ENCODE measurements at places on chromosomes 6 and 20.
A peak's percentile ranks its signal among the peaks of the same experiment; 100 is the strongest.

DNA sequence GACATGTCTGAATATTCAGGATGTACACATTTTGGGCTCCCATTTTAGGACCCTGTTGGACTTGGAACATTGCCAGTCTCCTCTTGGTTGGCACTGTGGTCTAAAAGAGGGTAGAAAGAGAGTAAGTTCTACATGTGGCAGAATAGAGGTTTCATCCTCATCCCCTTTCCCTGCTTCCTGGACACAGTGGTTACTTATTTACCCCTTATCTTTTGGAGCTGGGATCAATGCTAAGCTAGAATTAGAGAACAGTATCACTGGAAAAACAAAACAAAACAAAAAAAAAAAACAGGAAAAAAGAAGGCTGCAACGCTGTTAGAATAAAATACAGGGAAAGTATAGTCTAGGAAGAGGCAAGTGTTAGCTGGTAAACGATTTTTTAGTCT, 790.6 kb downstream of the MAFB start:
- no peak for DNase-seq

DNA sequence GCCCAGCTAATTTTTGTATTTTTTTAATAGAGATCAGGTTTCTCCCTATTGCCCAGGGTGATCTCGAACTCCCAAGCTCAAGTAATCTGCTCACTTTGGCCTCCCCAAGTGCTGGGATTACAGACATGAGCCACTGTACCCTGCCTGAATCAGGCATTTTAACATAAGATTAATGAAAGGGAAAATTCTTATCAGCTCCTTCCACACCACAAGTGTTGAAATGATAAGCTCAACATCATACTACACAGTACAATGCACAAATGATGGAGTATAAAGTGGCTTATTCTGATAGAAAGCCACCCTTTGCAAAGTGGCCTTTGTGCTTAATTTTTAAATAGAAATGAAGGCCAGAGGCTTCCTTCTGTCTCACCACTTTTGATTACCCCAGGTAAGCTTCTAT, 71.3 kb upstream of the MCHR2 start:
- no peak for DNase-seq

- no peak for DNase-seq
Measured at GRCh38 chr6:8110725-8111124, 8.4 kb upstream of the EEF1E1 start.

GRCh38 chr20:41403604-41404003, 37.0 kb upstream of the EMILIN3 start:
- no peak for DNase-seq

GRCh38 chr6:148746363-148747144, at the start of gene UST:
Gene UST, plus strand, starts transcription at chr6:148747030. Its CDS starts 401 bp downstream, at chr6:148747431.
- peak; percentile 45 for DNase-seq

GRCh38 chr20:52200870-52201269, 9.3 kb upstream of the ZFP64 start:
- DNase-seq = no peak

DNA sequence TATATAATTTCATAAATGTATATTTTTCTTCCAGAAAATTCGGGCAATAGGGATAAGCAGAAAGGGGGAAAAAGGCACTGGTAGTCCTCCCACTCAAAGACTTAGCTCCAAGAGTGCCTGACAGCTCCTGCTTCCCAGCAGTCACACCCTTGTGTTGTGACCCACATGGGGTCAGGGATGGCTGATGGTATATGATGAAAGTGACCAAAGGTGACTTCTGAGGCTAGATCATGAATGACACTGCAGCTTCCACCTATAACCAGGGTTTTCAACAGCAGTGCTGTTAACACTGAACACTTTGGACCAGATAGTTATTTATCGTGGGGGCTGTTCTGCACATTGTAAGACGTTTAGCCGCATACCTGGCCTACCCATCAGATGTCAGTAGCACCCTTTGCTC, 22.3 kb downstream of the FAM50B start:
- DNase-seq = no peak

- no peak for DNase-seq
Measured at GRCh38 chr6:92545861-92546260, 873.5 kb downstream of the EPHA7 start.

DNA sequence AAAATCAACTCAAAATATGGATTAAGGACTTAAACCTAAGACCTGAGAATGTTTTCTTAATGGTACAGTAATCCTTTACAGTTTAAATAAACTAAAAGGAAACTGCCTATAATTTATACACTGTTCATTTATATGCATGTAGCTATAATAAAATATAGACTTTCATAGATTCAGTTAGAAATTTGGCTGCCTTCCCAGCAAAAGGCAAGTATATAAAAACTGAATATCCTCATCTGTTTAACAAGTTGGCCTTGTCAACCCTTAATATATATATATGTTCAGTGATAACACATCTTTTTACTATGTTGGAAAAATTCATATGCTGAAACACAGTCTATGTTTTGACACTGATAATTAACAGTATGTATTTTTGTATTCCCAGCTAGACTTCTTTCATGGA, 123.1 kb downstream of the GRIK2 start:
- DNase-seq = no peak

- no peak for DNase-seq
Measured at GRCh38 chr20:5836569-5836968, 86.4 kb downstream of the SHLD1 start.

- no peak for DNase-seq
Measured at GRCh38 chr20:38214256-38215193, 46.0 kb downstream of the KIAA1755 start.

GRCh38 chr20:32285621-32286371, 8.3 kb downstream of the KIF3B start:
- DNase-seq = no peak

DNA sequence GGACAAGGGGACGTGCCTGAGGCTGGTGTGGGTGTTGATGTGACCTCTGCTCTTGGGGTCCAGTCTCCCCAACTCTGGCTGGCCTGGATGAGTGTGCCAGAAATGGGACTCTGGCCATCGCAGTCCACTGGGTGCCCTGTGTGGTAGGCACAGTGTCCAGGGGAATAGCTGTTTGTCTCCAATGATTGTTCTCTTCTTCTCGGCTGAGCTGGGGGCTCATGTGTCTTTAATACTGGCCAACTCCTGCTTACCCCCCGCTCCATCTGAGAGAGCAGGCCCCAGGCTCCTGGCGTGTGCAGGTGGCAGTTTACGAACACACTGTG, 45.0 kb downstream of the RBM38 start:
- DNase-seq = no peak

DNA sequence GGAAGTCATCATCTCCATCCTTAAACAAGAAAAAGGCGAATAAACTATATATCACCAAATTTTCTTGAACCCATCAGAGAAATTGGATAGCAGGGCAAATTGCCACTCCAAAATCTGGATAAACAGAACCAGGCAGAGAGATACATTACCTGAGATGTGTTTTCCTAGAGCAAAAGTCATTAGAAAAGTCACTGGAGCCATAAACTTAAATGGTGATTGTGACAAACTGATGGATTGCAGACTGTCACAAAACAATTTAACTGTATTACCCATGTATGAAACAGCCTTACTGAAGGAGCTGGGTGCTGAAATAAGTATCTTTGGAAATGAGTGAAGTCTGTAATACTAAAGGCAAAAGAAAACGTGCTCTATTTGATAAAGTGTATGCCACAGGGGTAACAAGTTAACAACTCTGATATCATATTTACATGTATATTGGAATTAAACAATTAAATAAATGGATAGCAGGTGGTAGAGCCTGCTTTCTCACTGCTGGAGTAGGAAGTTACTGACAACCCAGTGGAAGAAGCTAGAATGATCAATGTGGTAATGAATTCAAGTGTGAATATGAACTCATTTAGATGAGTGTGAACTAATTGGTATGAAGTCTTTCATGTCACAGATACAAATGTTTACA, 186.9 kb downstream of the LMBRD1 start:
- DNase-seq = no peak

DNA sequence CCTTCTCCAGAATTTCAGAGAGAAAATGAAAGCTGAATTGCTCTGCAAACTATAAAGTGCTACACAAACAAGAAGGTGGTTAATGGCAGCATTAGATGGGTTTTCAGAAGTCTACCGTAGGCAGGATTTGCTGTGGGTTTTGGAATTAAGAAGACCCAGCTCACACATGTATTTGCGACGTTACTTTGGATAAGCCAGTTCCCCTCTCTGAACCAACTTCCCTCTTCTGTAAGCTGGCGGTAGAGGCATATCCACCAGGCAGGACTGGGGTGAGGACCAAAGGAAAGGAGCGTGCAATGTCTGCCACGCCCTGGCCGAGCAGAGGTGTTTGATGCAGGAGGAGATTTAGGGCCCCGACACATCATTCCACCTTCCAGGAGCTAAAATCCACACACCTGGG, 6.9 kb downstream of the RSPO4 start:
- peak; percentile 47 for DNase-seq

- DNase-seq = no peak
Measured at GRCh38 chr20:38123021-38123587, 42.0 kb downstream of the TGM2 start.

DNA sequence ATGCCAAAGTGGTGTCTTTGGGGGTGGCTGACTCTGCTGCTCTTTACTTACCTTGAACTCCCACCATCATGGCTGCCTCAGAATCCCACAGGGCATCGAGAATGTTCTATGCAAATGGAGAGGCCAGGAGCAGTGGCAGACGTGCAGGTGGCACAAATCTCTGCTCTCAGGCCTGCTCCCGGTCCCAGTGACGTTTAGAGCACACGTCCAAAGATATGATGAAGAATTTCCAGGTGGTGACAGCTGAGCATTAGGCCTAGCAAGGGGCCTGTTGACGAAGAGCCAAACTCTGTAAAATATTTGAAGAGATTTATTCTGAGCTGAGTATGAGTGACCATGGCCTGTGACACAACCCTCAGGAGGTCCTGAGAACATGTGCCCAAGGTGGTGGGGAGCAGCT, 19.0 kb upstream of the UNC93A start:
- DNase-seq = no peak

GRCh38 chr6:30735668-30736314, 6.7 kb downstream of the FLOT1 start:
- DNase-seq = no peak

All from HL-60 (cell line).